Activated gamma-delta T cell treated with Interleukin-2 at 50 U/mL for 16 hours (primary cell): ENCODE measurements at places on chromosomes 5 and 9.

GRCh38 chr5:178458140-178458539 lies 132.1 kb downstream of the COL23A1 start:
- no peak for DNase-seq

DNA sequence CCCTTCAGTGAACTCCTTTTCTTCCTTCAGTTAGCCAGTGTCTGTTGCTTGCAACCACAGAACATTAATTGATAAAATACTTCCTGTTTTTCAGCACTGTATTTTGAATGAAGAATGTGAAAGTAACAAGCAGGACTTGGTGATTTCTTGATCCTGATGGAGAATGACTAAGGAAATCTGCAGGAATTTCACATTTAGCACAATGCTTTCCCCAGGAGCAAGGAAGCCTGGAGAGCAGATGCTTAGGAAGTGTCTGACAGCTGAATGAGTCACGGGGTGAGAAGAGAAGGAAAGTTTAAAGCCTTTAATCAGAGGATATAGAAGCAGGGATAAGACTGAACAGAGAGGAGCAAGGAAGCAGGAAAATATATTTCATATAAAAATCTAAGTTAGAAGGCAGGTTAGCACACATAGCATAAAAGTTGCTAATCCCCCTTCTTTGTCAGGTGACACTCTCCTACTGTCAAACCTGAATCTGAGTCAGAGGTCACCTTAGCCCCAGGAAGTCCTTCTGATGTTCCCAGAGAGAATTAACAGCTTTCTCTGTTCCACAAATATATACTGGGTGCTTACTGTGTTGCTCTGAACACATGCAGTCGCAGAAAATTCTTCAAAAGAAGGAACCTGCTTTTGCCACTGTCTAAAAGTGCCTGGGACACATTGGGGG lies 59.7 kb downstream of the GNA14 start:
- DNase-seq = no peak

GRCh38 chr5:72436796-72437471 lies 70.3 kb downstream of the ZNF366 start:
- no peak for DNase-seq

DNA sequence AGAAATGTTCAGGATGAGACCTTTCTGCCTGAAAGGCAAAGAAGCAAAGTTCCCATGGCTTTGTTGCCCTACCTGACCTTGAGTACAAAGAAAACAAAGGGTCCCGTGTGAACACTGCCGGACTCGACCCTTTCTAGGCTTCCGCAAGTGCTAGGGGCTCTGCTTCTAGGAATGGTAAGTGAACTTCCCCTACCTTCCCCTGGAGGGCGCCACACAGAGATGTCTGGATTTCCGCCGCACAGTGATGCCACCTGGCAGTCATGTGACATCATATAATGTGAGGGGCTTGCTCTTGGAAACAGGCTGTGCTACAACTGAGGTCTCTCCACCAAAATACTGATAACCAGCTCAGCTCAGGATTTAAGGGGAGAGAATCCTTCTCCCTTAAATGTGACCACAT lies 56.6 kb downstream of the HSD17B3 start:
- DNase-seq = no peak

DNA sequence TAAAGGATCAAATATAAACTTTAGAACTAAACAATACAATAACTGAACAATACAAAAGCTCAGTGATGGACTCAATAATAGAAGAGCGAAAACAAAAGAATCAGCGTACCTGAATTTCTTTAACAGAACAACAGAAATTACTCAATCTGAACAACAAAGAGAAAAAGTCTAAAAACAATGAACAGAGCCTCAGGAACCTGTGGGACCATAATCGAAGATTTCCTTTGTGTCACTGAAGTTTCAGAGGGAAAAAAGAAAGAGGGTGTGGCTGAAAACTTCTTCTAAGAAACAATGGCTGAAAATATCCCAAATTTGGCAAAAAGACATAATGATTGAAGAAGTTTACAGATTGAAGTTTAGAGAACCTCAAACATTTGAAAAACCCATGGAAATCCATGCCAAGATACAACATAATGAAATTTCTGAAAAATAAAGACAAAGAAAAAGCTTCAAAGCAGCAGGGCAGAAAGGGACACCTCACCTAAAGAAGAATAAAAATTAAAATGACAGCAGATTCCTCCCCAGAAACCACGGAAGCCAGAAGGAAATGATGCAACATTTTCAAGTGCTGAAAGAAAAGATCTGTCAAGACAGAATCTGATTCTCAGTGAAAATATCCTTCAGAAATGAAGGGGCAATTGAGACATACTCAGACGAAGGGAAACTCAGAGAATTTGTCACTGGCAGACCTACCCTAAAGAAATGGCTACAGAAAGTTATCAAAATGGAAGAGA lies 288.8 kb downstream of the ARL15 start:
- no peak for DNase-seq

DNA sequence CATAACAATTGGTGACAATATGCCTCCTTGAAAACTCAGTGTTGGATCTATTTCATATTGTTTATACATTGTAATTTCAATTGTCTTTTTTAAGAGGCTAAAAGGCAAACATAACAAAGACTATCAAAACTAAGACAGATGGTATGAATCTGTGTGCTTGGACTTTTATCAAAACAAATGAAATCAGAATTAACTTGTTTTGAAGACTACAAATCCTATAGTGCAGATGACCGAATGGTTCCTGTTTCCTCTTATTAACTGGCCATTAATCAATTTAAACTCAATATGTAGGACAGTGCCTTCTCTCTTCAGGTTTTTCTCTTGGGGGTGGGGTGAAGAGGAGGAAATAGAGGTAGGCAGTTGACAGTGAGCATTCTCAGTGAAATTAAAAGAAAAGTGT lies 366.9 kb upstream of the GRAMD2B start:
- no peak for DNase-seq

DNA sequence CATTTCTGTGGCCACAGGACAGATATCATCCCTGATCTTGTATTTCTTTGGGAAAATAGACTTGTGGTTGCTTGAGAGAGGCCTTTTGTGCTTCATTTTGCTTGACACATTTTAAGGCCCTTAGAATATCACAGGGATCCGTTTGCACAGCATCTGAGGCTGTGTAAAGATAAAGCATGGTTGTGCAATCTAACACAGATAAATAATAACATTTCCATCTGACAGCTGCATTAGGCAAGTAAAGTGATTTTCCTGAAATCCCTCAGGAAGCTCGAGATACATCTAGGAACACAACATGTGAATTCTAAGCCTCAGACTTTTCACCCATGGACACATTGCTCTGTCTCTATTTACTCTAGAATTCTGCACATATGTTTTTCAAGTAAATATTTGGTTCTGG lies 212.8 kb upstream of the ADAMTSL1 start:
- DNase-seq = no peak

DNA sequence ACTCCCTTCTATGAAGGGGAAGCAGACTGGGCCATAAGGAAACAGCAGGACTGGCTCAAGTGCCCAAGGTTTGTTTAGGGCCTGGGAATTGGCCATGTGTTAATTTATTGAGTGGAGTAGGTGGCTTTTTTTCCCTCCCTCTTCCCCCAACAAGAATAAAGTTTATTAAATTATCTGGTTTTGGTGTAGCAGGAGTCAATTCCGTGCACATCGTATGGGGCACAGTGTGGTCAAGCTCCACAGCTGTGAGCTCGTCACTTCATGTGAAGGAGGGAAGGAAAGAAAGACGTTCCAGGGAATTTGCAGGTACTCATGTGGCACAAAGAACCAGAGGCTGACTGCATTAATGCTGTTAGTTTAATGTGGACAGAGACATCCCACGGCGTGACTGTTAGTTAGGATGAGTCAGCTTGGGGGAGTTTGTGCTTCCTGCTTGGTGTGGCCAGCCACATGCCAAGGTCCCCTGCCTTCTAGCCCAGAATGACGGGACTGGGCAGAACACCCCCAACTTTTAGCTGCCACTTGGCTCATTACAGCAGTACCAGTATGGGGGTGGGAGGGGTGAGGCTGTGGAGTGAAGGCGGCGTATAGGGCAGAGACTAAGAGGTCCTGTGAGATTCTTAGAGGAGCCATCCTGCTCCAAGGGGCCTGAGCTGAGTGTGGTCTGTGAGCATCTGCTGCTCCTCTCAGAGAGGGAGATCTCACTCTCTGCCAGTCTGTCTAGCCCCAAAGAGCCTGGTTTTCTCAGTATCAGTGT lies 33.2 kb downstream of the CSF1R start:
- no peak for DNase-seq

DNA sequence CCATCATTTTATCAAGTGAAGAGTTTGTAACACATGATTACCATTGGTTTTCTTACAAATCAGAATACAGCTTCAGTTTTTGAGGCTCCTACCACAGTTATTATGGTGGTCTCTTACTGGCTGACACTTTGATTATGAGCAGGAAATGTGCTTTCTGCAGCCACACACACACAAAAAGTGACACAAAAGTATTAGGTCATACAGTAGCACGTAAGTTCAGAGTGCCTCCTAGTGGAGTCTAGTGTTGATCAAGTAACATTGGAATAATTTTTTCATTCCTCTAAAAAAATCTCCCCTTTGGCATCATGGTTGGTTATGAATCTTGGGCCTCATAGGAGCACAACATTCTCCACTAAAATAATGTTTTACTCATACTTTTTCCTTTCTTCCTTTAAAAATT lies 37.6 kb downstream of the PAM start:
- no peak for DNase-seq

DNA sequence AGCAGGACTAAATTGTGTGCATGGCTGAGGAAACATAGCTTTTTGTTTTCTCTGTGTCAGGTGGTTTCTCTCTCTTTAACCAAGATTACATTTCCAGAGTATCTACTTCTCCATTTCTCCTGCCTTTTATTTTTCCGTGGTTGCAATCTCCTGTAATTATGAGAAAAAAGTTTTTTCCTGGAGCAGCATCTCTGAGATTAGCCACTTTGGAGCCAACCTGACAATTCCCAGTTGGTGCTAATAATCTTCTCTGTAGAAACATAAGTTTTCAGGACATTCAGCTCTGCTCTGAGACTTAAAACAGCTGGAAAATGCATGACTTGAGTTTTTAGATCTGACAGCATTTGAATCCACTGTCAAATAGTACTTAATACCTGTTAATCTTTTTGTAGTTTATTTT lies 67.1 kb upstream of the GAS1 start:
- DNase-seq = no peak

DNA sequence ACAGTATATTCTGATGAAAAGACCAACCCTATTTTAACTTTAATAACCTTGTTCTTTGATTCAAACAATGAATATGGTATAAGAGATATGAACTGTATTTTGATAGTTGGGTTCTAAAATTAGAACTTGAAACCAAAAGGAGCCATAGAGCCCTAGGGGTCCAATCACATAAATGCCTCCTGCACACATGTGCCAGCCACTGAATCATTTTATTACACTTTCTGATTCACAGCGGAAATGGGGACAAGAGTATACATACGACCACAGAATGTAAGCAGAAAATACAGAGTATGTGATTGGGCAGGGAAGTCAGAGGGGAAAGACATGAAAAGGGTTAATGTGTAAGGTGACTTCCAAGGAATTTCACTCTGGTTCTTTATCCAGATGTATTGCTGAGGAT lies 1000.2 kb downstream of the NR2F1-AS1 start:
- no peak for DNase-seq

GRCh38 chr9:121268598-121268850 lies 562 bp downstream of the GSN start:
- DNase-seq = no peak

GRCh38 chr5:59466271-59466670 lies 427.3 kb downstream of the PDE4D start:
- no peak for DNase-seq
